ENCODE measurements at places on chromosomes 3 and 15. TPM values are rescaled to one million over a fixed set of nuclear protein-coding genes. Genes with fewer than 3 reads are reported as not detected.

The CMSS1 gene
- total RNA-seq, result 49.5 TPM

The ALS2CL gene
- total RNA-seq, result 6.7 TPM

The GOLGA8A gene
- total RNA-seq, result 6.4 TPM

The RETNLB gene
- total RNA-seq, result not detected

The TMCC1 gene
- 11.5 TPM for total RNA-seq

The ONECUT1 gene
- total RNA-seq, result 0.10 TPM

The TBC1D23 gene
- total RNA-seq, result 12.0 TPM

The UROC1 gene
- not detected for total RNA-seq

The DGKG gene
- 9.0 TPM for total RNA-seq

The SLC24A5 gene
- not detected for total RNA-seq

The ARHGEF3 gene
- 8.1 TPM for total RNA-seq

The GOLGA6B gene
- total RNA-seq, result 0.09 TPM

The KIF7 gene
- total RNA-seq, result 4.9 TPM

The GTF2E1 gene
- total RNA-seq, result 15.4 TPM

The SHF gene
- total RNA-seq, result 0.68 TPM

The MORC1 gene
- total RNA-seq, result not detected

The FBXO40 gene
- not detected for total RNA-seq

The CHL1 gene
- total RNA-seq, result not detected

The DPPA2 gene
- total RNA-seq, result not detected

The BHLHE40 gene
- total RNA-seq, result 115 TPM

All from A549 treated with DMSO at 1 μM for 4 hours (cell line).